Fibroblast of villous mesenchyme (primary cell): ENCODE measurements at places on chromosomes 6 and 20. TPM values are rescaled to one million over a fixed set of nuclear protein-coding genes. Genes with fewer than 3 reads are reported as not detected.

- no peak for DNase-seq
Measured at GRCh38 chr6:53342217-53342616, 6.5 kb downstream of the ELOVL5 start.

DNA sequence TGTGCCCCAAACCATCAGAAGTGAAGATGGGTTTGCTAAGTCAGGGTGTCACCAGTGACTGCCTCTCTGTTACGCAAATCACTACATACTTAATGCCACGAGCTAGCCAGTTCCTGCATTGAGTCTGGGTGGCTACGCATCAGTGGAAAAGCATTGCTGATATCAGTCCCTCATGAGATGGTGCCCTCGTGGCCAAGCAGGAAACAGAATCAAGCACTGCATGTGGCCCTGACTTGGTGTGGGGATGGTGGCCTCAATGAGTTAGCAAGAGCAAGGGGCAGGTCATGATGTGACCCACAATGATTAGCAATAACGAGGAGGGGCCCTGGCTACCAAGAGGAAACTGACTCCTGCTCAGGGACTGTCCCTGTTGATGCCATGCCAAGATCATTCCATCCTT is 51.6 kb upstream of the FNDC1 start:
- DNase-seq: no peak

Gene GNAS-AS1
- total RNA-seq: 0.43 and 0.64 TPM in 2 replicates

DNA sequence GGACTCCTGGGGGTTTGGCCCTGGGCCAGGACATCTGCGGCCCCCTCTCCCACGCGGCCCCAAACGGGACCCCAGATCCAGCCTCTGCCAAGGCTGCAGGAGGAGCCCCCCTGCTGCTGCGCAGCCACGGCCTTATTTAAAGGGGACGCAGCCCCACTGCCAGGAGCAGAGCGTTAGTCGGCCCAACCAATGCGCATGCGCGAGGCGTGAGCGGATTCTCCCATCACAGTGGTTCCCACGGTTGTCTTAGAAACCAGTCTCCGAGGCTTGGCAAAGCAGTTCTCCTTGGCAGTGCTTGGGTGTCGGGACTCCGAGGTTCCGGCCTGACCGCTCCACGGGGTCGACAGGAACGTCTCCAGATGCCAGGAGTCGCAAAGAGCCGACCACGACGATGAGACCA is 288.3 kb upstream of the ZNF337 start:
- DNase-seq: peak; percentile 66

- no peak for DNase-seq
Measured at GRCh38 chr6:157298216-157298724, 25.0 kb downstream of the TMEM242 start.

Gene SNAP25
- total RNA-seq: 2.9 and 8.6 TPM in 2 replicates

GRCh38 chr6:27168108-27168507 is 79.4 kb upstream of the PRSS16 start:
- DNase-seq: peak; percentile 70

DNA sequence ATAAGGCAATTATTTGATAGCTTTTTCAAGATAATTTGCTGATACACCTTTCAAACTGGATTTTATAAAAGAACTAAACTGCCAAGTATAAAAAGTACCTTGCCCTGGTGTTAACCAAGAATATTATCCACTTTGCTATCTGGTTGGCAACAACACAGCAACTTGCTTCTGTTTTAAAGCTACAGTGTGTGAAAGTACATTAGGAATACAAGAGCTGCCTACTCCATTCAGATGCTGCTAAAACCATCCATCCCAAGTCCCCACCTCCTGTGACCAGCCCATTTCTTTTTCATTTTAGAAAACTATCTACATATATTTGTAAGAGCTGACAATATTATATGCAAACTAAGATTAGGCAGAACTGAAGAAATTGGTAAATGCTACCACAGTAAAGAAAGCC is 12.8 kb downstream of the CLDN20 start:
- DNase-seq: no peak

Gene FBXO5
- 15.5 and 22.5 TPM in 2 replicates for total RNA-seq

DNA sequence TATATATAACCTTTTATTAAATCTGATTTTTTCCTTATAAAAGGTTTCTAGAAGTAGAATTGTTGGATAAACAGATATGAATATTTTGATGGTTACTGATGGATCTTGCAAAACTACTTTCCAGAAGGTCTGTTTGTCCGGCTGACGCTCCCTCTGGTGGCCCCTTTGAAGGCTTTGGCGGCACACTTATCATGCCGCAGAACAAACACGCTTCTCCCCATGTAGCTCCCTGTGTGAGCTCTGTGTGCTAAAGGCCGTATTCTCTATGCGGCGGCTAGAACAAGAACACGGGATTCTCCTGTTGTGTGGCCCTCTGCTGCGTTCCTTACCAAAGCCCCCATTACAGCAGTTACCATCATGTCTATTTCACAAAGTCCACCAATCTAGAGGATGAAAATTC is 30.0 kb downstream of the PPP1R3G start:
- peak; percentile 39 for DNase-seq

GRCh38 chr6:5532941-5533340 is 271.6 kb downstream of the FARS2 start:
- DNase-seq: no peak

- DNase-seq: no peak
Measured at GRCh38 chr6:14966096-14966905, 279.6 kb upstream of the JARID2 start.

GRCh38 chr20:36744764-36745191 is 1.1 kb downstream of the NDRG3 start:
- no peak for DNase-seq

Gene BEND6
- 11.0 and 13.4 TPM in 2 replicates for total RNA-seq

GRCh38 chr6:136427378-136427717 is 122.9 kb downstream of the MAP7 start:
- no peak for DNase-seq

DNA sequence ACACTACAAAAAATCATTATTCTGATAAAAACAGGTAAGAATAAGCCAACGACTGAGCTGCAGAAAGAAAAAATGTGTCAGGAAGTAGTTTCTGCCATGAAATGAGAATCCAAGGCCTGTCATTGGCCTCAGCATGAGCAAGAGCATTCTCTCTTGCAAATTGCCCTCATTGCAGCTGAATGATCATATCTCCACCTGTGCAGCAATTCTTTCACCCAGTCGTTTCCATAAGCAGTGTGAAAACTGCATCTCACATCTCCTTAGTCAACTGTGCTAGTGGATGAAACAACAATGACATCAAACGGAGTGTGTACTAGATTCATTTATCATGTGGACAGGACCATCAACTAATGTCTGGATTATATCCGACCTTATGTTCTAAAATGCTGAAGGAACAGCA is 88.2 kb upstream of the STXBP5 start:
- no peak for DNase-seq

- no peak for DNase-seq
Measured at GRCh38 chr6:107590378-107590777, 100.5 kb downstream of the SOBP start.

GRCh38 chr6:156912431-156912830 is 135.3 kb downstream of the ARID1B start:
- DNase-seq: no peak

GRCh38 chr6:34559651-34560365 is 3.7 kb upstream of the SPDEF start:
- no peak for DNase-seq

Gene PERP
- 11.0 and 11.2 TPM in 2 replicates for total RNA-seq

- DNase-seq: peak; percentile 12
Measured at GRCh38 chr20:62989201-62989601, 17.6 kb downstream of the BHLHE23 start.

DNA sequence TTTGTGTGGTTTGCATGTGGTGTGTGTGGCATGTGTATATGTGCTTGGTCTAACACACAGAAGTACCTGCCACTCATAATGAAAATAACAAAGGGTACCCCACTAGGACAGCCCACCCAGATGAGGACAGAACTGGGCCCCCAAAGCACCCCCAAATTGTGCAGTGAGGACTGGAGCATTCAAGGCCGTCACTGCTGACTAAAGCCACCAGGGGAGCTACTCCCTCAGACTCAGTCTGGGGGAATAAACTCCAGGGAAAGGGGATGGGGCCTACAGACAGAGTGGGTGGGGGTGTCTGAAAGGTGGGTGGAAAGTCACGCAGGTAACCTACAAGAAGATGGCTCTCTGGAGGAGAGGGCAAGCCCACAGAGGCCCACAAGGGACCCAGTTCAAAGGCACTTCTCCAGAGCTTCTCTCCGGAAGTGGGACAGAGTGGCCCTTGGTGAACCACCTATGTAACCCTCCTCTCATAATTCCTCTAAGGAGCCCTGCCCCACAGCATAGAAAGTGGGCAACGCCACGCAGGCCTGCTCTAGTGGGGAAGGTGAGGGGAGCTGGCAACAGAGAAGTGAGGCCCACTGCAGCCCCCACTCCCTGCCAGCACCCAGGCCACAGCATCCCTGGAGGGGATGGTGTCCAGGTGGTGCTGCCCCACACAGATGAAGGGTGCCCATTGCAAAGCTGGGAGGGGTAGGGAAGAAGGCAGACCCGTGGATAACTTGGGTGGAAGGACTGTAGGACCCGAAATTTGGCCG is 122.8 kb upstream of the MAFB start:
- no peak for DNase-seq

DNA sequence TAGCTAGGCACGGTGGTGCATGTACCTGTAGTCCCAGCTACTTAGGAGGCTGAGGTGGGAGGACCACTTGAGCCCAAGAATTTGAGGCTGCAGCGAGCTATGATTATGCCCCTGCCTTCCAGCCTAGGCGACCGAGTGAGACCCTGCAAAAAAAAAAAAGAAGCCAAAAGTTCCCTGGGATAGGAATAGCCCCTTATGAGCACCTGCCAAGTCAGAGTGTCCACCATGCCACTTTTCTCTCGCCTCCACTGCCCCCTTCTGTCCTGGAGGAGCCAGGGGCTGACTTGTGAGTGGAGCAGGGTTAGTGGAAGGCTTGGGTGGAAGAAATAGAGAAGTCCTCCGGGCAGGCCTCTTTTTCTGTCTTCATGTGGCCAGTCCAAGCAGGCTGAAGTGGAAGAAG is 12.1 kb upstream of the DDX27 start:
- DNase-seq: no peak

Gene C4A
- 6.0 and 13.9 TPM in 2 replicates for total RNA-seq

Gene MOXD1
- total RNA-seq: 15.1 and 25.4 TPM in 2 replicates

- DNase-seq: peak; percentile 95
Measured at GRCh38 chr6:7414811-7415210, 25.2 kb downstream of the RIOK1 start.

GRCh38 chr6:39937686-39938333 is 3.5 kb upstream of the MOCS1 start:
- DNase-seq: no peak

- DNase-seq: no peak
Measured at GRCh38 chr6:162443101-162443500, 284.5 kb downstream of the PRKN start.

- DNase-seq: peak; percentile 21
Measured at GRCh38 chr6:36358226-36358915, 21.7 kb upstream of the BNIP5 start.

DNA sequence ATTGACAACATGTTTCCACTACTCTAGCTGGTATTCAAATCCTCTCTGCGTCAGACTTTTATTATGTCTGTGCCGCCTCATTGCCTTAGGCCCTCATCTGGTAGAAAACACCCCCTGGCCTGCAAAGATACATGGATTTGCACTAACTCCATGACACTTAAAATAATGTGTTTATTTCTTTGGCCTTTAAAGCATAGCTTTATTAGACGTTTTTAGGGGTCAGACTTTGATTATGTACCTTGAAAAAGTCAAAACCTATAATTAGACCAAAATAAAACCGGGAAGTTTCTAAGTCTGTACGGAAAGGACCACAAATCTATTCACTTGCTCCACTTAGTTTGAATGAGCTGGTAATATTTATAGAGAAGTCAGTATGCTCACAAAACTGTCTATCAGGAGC is 357.9 kb upstream of the NOX3 start:
- no peak for DNase-seq

Gene HEY2
- total RNA-seq: 0.32 TPM in 1 of 2 replicates, not detected in the other

- DNase-seq: no peak
Measured at GRCh38 chr6:10771371-10771894, 23.8 kb downstream of the TMEM14B start.

Gene VSTM2L
- 0.32 and 1.3 TPM in 2 replicates for total RNA-seq

- DNase-seq: no peak
Measured at GRCh38 chr6:163332575-163332974, 81.9 kb upstream of the QKI start.

- DNase-seq: no peak
Measured at GRCh38 chr6:19569563-19569962, 267.6 kb upstream of the ID4 start.

DNA sequence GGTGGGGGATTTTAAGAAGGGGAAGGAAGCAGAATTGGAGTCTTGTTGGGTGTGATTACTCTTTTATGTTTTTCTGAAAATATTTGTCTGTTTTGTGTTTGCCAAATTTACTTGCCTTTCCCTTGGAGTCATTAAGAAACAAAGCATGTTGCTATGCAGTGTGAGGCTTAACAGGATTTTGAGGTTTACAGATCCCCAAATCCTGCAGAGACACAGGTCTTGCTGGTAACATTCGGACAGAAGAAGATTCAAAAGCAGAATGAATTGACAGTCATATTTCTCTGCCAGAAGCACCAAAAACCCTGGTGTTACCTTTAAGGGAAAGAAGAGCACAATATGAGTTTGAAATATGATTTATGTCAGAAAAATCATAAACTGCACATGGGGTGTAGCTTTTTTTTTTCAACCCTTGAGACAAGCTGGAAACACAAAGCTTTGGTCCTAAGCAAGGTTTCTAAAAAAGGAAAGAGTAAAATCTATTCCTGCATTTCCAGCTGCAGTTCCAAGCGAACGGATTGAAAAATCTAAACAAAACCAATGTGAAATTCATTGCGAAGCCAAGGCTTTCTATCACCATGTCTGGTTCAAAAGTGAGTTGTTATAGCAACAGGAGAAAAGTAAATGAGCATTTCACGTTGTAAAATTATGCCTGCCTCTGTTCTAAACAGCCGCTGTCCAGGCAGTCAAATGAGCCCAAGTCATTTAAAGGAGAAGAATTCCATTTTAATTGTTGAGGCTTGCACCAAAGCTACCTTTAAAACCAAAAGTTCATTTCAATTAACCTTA is 358.9 kb upstream of the SASH1 start:
- no peak for DNase-seq

Gene CDC25B
- 28.0 and 46.2 TPM in 2 replicates for total RNA-seq

Gene KCNB1
- 0.32 TPM in 1 of 2 replicates, not detected in the other for total RNA-seq

- no peak for DNase-seq
Measured at GRCh38 chr6:30327232-30327746, 562 bp downstream of the TRIM39 start.

Gene ATP5F1E
- 27.2 and 27.7 TPM in 2 replicates for total RNA-seq

Gene BPIFA1
- total RNA-seq: not detected in 2 replicates

Gene TAAR6
- not detected in 2 replicates for total RNA-seq
